Endothelial cell of umbilical vein (primary cell): ENCODE measurements at places on chromosomes 12 and 14.

DNA sequence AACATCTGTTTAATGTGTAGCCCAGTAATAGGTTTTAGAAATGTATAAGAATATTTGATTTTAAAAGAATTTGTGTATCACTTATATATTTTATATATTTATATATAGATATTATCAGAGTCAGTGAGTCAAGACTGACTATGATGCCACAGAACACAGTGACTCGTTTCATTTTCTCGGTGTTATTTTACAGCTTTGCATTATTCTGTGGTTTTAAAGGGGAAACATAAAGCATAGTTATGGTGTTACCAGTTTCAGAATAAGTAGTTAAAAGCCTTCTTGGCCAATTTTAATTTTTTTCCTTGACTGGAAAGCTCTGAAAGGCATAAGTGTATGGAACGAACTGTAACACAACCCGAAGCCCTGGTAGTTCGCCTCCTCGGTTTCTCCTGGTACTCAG, 91.0 kb downstream of the GRIP1 start:
- no peak overlapping the region for H3K4me3 ChIP-seq
- DNase-seq, result no peak
- H3K4me1 ChIP-seq, result no peaks in the 10 kb centered on the region
- H3K36me3 ChIP-seq, result no peaks in the 10 kb centered on the region
- no peak overlapping the region for H3K27ac ChIP-seq

DNA sequence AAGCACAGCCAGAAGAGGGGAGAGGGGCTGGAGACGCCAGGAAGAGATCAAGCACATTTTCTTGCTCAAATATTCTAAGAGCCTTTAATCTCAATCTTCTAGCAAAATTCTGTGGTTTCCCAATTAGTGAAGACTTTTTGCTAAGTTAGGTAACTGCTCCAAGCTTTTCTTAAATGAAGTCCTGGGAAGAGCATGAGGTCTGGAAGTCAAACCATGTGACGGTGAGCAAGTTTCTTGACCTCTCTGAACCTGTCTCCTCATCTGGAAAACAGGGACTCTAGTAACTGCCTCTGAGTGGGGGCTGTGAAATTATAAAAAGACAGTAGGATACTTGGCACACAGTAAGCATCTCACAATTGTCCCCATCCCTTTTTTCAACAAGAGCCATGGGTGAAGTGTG, 24.1 kb downstream of the BDKRB1 start:
- no peaks in the 10 kb centered on the region for H3K27me3 ChIP-seq
- H3K27ac ChIP-seq, result no peak overlapping the region
- no peaks in the 10 kb centered on the region for H3K36me3 ChIP-seq
- H3K4me3 ChIP-seq, result no peak overlapping the region
- no peaks in the 10 kb centered on the region for H3K4me1 ChIP-seq

- H3K4me1 ChIP-seq, result peaks cover 5% of the 10 kb centered on the region
- no peaks in the 10 kb centered on the region for H3K27me3 ChIP-seq
- H3K27ac ChIP-seq, result no peak overlapping the region
- peak; percentile 24 for DNase-seq
- H3K4me3 ChIP-seq, result no peak overlapping the region
Observed at GRCh38 chr12:78086553-78087362, 256.1 kb downstream of the NAV3 start.

GRCh38 chr12:131153016-131153415, 199.3 kb downstream of the ADGRD1 start:
- H3K4me1 ChIP-seq, result no peaks in the 10 kb centered on the region
- no peak overlapping the region for H3K4me3 ChIP-seq
- no peak overlapping the region for H3K27ac ChIP-seq
- H3K36me3 ChIP-seq, result no peaks in the 10 kb centered on the region

DNA sequence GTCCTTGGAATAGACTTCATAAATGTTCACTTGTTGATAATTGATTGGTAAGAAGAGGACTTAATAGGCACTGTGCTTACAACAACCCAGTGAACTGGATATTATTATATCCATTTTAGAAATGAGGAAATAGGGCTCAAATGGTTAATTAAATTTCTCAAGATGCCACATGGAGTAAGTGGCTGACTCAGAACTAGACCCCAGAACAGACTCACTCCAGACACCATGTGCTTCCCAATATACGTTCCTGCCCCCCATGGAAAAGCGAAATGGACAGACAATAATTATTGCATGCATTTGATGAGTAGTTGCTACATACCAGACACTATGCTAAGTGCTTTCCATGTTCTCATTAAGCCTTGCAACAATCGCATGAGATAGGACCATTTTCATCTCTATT, 895 bp upstream of the ANKS1B start:
- no peaks in the 10 kb centered on the region for H3K36me3 ChIP-seq
- no peak overlapping the region for H3K4me3 ChIP-seq
- peaks cover 7% of the 10 kb centered on the region for H3K4me1 ChIP-seq
- H3K27ac ChIP-seq, result no peak overlapping the region

- no peaks in the 10 kb centered on the region for H3K4me1 ChIP-seq
- no peak overlapping the region for H3K4me3 ChIP-seq
- no peaks in the 10 kb centered on the region for H3K27me3 ChIP-seq
- no peak for DNase-seq
- H3K36me3 ChIP-seq, result no peaks in the 10 kb centered on the region
Observed at GRCh38 chr12:46572644-46573346, 200.2 kb upstream of the SLC38A2 start.

DNA sequence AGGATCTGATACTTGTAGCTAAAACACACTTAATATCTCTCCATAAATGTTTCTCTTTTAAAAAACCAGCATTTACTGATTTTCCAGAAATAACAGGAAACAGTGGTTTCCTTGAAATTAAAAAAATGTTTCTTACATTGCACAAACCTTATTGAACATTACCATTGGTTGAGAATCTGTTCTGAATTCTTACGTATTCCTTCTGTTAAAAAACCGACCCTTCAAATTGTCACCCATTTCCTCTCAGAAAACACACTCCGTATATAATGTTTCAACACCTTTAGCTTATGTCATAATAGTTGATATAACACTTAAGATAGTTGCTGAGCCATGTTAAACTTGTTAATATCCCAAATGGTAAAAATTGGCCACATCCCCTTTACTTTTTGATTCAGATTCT, 51.2 kb downstream of the MSRB3 start:
- peak; percentile 34 for DNase-seq
- H3K36me3 ChIP-seq, result no peaks in the 10 kb centered on the region
- H3K4me1 ChIP-seq, result no peaks in the 10 kb centered on the region
- no peak overlapping the region for H3K27ac ChIP-seq
- no peak overlapping the region for H3K4me3 ChIP-seq
- no peaks in the 10 kb centered on the region for H3K27me3 ChIP-seq
